Left kidney (tissue), 8 donors: ENCODE measurements at places on chromosomes 5 and 9. TPM values are rescaled to one million over a fixed set of nuclear protein-coding genes. Genes with fewer than 3 reads are reported as not detected.

GRIA1 gene
- polyA plus RNA-seq = 4.3 TPM

CER1 gene
- polyA plus RNA-seq = 3.3 TPM

DNLZ gene
- polyA plus RNA-seq = 4.3 TPM

SOWAHA gene
- polyA plus RNA-seq = 4.0 TPM

SLC25A2 gene
- 0.23 TPM for polyA plus RNA-seq
